ENCODE measurements at places on chromosomes 7 and 10. TPM values are rescaled to one million over a fixed set of nuclear protein-coding genes. Genes with fewer than 3 reads are reported as not detected.

GRCh38 chr10:119357412-119358151, 150.2 kb downstream of the GRK5 start:
- no peak for DNase-seq

- DNase-seq = no peak
These were observed 19.7 kb downstream of the CYTH3 start for GRCh38 chr7:6252748-6253147.

DNA sequence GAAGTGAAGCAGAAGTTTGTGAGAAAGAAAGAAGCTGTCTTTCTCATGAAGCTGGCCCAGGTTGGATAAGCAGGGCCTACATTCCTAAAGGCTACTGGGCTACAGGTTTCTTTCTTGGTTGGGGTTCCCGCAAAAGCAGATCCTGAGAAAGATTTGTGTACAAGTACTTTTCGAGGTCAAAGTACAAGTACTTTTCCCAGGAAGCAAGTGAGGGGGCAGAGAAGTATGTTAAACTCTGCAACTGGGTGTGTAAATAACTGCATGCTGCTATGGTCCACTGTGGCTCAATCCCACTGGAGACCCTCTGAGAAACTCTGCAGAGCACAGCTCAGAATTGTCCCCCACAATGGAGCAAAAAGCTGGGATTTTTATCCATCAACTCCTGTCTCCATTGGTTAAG, 28.7 kb downstream of the LSM5 start:
- DNase-seq = no peak

- DNase-seq = no peak
These were observed 4.6 kb downstream of the CRYGN start for GRCh38 chr7:151435103-151435916.

- DNase-seq = no peak
These were observed 300.5 kb downstream of the KLF6 start for GRCh38 chr10:3484306-3485056.

SYCE1 gene
- total RNA-seq = 0.26 TPM

LDB3 gene
- total RNA-seq = 0.36 TPM
